SK-N-SH (cell line): ENCODE measurements at places on chromosomes 7 and 10.

DNA sequence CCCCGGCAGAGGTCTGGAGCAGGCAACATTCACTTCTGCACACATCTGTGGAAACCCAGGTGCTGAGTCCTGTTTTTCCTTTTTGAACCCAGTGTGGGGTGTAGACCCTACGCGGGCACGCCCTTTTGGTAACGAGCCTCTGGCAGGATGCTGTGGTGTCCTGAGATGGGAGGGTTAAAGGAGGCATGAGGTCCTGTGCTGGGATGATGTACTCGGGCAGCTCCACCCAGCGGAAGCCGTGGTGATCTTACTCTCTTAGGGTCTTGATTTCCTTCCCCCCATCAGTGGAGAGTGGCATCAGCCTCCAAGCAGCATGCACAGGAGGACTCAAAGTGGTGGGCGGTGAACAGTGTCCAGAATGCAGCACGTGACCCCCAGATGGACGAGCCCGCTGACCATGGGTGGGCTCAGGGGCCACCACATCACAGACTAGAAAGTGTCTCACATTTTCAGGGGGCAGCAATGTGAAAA, 148.6 kb downstream of the DNAJB6 start:
- no peaks in the 10 kb centered on the region for H3K4me1 ChIP-seq
- no peaks in the 10 kb centered on the region for H3K27me3 ChIP-seq
- no peak overlapping the region for H3K27ac ChIP-seq
- H3K4me3 ChIP-seq = no peak overlapping the region

DNA sequence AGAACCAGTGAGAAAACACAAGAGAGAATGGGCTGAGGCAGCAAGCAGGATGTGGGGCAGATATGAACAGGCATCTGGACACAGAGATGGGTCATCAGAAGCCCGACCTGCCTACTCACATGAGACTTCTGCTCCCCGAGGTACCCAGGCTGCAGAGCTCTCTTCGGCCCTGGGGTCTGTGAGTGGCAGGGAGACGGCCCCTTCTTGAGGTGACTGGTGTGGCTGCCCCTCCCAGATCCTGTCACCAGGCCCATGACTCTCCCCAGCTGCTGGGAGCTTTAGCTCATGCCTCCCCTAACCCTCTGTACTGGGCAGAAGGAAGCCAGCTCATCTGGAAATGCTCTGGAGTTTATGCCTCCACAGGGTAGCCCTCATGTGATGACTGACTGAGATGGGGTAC, 157.6 kb upstream of the PCBD1 start:
- DNase-seq = no peak
- peaks cover 22% of the 10 kb centered on the region; the same call in 1 of the 2 replicates for H3K4me1 ChIP-seq
- H3K27me3 ChIP-seq = peaks cover 18% of the 10 kb centered on the region; the same call in 1 of the 2 replicates
- no peak overlapping the region for H3K27ac ChIP-seq

DNA sequence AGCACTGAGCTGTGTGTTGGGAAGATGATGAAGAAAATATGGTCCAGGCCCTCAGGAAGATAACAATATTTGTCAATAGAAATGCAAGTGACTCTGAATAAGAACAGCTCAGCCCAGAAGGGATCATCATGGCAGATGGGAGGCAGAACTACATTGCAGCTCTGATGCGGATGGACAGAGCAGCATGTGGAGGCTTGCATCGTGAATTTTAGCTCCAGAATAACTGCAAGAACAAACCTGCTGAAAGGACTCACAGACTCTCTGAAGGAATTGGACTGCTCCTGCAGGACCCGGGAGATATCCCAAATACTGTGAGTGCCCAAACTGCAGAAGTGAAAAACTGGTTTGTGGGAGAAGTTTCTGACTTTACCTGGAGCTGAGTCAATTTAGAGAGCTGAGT, 80.6 kb upstream of the LAMB4 start:
- no peaks in the 10 kb centered on the region for H3K36me3 ChIP-seq
- no peaks in the 10 kb centered on the region for H3K27me3 ChIP-seq
- H3K4me3 ChIP-seq = no peak overlapping the region
- no peak for DNase-seq
- no peak overlapping the region for H3K27ac ChIP-seq

GRCh38 chr10:4825868-4826791, at the start of gene AKR1E2:
AKR1E2 (plus strand) TSS chr10:4826207; CDS start chr10:4826325, 118 bp downstream.
- H3K27ac ChIP-seq = peak within 1 kb of the TSS; percentile 71
- peaks cover 11% of the 10 kb centered on the region; the same call in 1 of the 2 replicates for H3K4me1 ChIP-seq
- H3K4me3 ChIP-seq = peak within 1 kb of the TSS; percentile 62
- H3K27me3 ChIP-seq = no peaks in the 10 kb centered on the region

GRCh38 chr7:128251337-128251736, 10.3 kb downstream of the LEP start:
- peaks cover 18% of the 10 kb centered on the region; the same call in 1 of the 2 replicates for H3K27me3 ChIP-seq
- H3K36me3 ChIP-seq = no peaks in the 10 kb centered on the region
- H3K4me3 ChIP-seq = no peak overlapping the region
- DNase-seq = no peak

- no peak for DNase-seq
- no peaks in the 10 kb centered on the region for H3K27me3 ChIP-seq
- H3K27ac ChIP-seq = no peak overlapping the region
- no peak overlapping the region for H3K4me3 ChIP-seq
- no peaks in the 10 kb centered on the region for H3K36me3 ChIP-seq
These were observed 17.4 kb downstream of the C7orf57 start for GRCh38 chr7:48052748-48053147.

DNA sequence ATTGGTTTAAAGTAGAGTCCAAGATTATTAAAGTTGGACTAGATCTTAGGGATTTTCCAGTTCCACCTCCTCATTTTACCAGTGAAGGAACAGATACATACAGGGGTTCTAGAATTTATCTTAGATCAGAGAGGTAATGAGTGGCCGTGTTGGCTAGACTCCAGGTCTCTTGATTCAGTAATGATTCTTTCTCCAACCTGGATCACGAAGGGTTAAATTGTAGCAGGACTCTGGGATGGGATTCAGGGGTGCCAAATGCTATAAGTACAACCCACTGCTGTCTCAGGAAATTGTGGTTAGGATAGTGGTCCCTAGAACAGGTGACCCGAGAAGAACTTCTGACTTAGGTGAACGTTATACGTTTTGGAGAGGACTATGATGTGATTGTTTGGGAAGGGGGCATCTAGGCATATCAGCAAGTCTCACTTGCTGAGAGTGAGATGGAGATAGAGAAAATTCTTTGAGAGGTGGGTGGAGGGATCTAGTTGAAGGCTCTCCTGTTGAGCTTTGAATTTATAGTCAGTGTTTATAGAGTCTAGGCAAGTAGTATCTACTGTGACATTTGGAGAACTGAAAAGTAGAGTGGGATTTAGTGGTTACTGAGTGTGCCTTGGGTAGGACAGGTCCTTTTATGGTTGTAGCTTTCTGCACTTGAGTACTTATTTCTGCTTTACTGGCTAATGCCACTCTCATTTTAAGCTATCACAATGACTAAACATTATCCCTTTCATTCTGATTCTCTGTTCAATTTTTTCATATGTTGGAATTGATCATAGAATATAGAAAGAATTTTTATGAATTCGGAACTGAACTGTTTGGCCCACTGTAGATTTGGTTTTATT, 58.3 kb downstream of the ST7 start:
- no peak overlapping the region for H3K4me3 ChIP-seq
- H3K27ac ChIP-seq = no peak overlapping the region
- H3K4me1 ChIP-seq = peaks cover 18% of the 10 kb centered on the region
- no peaks in the 10 kb centered on the region for H3K27me3 ChIP-seq

DNA sequence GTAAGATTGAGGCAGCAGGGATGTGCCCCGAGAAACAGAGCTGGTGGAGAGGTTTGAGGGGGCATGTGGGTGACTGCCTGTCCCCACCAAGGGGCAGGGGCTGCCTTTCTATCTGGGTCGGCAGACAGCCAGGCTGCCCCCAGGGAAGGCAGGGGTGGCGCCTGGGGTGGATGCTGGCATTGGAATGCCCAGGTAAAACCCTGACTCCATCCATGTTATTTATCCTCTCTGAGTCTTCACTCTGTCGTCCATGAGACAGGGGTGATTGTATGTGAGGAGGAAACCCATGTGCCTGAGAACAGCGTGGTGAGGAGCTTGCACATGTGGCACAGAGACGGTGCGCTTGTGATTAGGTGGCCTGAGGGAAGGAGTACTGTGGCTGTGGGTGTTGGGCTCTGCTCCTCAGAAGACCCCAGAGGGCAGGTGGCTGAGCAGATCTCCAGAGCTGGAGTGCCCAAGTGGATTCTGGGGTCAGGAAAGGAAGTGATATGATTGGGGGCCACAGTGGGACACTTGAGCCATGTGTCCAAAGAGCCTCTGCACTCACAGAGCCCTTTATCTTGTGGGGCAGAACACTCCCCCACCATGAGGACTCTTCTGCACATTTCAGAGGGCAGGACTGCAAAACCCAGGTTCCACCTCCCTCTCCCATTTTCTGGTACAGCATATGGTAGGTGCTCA, 100.4 kb upstream of the RET start:
- H3K27ac ChIP-seq = peak overlapping the region; percentile 88
- no peaks in the 10 kb centered on the region for H3K27me3 ChIP-seq
- H3K4me1 ChIP-seq = peaks cover 76% of the 10 kb centered on the region
- peak; percentile 36 for DNase-seq

DNA sequence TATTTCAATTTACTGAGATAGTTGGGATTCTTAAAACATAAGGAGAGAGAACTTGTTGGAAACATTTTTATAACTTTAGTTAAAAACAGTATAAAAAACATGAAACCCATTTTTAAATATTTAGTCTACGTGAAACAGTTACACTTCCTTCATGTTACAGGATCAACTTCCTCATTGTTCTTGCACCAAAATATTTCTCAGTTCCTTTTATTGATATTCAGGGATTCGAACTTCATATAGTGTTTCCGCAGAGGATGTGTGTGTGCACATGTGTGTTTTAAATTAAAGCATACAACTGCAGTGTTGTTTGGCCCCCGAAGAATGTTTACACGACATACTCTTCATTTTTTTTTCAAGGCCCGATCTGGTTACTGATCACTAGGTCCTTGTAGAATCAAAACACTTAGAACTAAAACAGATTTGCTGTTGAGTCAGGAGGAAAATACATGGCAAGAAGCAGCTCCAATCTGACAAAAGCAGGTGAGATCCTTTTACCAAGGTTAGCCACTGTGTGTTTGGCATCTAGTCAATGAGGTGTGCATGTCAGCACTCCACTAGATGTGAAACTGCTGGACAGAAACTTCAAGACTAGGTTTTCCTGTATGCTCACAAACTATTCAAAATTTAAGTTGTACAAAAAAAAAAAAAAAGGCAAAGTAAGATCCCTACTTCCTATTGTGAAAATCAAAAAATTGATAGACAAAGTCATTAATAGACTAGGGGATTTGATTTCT, 60.4 kb downstream of the INSYN2A start:
- H3K27me3 ChIP-seq = no peaks in the 10 kb centered on the region
- no peak overlapping the region for H3K4me3 ChIP-seq
- H3K36me3 ChIP-seq = peaks cover 18% of the 10 kb centered on the region
- no peak overlapping the region for H3K27ac ChIP-seq

DNA sequence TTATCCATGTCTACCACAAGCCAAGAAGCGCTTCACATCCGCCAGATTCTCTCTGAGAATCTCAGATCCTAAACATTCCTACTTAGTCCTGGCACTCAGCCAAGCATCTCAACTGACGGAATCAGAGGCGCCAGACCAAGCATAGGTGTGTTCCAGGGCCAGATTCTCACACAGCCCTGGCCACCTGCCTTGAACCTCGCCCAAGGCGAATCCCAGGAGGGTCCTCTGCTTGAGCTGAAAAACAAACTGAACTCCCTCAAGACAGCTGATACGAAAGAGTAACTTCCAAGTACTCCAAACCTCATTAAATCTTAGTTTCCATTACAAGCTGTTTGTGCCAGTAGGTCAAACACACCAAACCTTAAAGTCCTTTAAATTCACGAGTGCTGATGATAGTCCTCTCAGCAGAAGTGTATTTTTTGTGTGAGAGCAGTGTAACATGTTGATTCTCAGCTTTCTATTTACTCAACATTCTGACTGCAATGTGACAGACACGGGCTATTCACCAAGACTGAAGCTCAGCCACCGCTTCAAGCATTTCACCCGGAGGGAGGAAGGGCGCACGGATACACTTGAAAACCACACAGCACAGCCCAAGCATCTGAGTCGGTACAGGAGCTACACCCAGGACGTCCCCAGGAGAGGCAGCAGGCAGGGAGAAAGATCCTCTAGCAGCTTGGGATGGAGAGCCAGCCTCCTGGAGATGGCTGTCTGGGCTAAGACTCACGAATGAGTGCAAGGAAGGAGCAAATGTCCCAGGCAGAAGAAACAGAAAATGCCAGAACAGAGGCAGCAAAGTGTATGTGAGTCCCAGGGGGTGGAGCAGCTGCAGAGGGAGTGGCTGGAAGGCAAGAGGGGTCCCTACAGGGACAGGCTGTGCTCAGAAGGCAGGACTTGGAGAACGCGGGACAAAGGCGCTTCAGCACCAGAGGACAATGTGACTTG, 6.0 kb downstream of the PARD3 start:
- H3K27ac ChIP-seq = no peak overlapping the region
- no peak overlapping the region for H3K4me3 ChIP-seq
- H3K27me3 ChIP-seq = no peaks in the 10 kb centered on the region

DNA sequence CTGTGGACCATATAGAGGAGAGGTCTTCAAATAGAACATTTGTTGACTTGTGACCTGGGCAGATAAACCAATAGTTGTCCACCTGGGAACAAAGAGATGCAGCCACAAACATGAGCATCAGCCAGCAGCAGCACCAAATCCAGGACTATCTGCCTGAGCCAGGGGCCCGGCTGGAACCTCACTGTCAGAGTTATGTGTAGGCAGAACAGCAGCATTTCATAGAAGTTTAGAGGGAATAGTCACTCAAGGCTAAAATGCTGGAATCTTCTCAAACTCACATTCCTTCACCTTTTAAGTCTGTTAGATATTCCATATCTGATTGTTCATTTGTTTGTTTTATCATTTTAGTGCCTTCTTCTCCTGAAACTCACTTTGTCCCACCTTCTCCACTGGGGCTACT, 72.2 kb upstream of the IL6 start:
- H3K27ac ChIP-seq = no peak overlapping the region
- no peak for DNase-seq
- H3K4me1 ChIP-seq = no peaks in the 10 kb centered on the region
- H3K4me3 ChIP-seq = no peak overlapping the region
- H3K36me3 ChIP-seq = no peaks in the 10 kb centered on the region
- H3K27me3 ChIP-seq = no peaks in the 10 kb centered on the region

- H3K27ac ChIP-seq = no peak overlapping the region
- no peaks in the 10 kb centered on the region for H3K36me3 ChIP-seq
- no peaks in the 10 kb centered on the region for H3K4me1 ChIP-seq
- no peak for DNase-seq
These were observed 35.3 kb upstream of the SRPK2 start for GRCh38 chr7:105423987-105424386.

DNA sequence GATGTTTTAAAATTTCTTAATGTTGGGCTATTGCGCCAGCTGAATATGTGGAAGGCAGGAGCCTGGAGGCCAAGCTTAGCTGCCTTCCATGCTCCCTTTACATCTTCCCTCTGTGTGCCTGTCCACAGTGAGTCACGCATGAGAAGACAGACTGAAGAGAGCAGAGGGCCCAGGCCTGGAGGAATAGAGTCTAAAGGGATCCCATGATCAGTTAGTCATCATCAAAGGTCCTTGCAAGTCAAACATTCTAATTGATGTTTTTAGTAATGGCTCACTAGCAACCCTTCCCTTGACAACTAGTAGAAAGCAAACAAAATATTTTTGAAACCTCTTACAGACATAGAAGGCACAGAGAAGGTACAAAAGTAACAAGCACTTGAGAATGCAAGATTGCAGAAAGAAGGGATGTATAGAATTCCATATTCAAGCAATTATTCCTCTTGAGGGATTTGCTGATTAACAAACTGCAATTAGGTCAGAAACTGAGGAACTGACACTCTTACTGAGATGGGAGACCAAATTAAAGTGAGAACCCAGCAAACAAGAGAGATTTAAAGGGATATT, 30.7 kb upstream of the APBB1IP start:
- no peaks in the 10 kb centered on the region for H3K4me1 ChIP-seq
- H3K36me3 ChIP-seq = no peaks in the 10 kb centered on the region
- H3K4me3 ChIP-seq = no peak overlapping the region
- H3K27me3 ChIP-seq = no peaks in the 10 kb centered on the region
- H3K27ac ChIP-seq = no peak overlapping the region
